Activated effector memory CD4-positive, alpha-beta T cell treated with anti-CD3 and anti-CD28 coated beads, Interleukin-2, amount 50 U/mL, for 16 hours (primary cell): ENCODE measurements at places on chromosomes 3 and 15.

- no peak for DNase-seq
These were observed 7.1 kb upstream of the LXN start for GRCh38 chr3:158679547-158680000.

GRCh38 chr3:133096900-133097613 is 58.9 kb downstream of the TMEM108 start:
- no peak for DNase-seq

- DNase-seq = no peak
These were observed 136.2 kb downstream of the SUCLG2 start for GRCh38 chr3:67518236-67518635.

DNA sequence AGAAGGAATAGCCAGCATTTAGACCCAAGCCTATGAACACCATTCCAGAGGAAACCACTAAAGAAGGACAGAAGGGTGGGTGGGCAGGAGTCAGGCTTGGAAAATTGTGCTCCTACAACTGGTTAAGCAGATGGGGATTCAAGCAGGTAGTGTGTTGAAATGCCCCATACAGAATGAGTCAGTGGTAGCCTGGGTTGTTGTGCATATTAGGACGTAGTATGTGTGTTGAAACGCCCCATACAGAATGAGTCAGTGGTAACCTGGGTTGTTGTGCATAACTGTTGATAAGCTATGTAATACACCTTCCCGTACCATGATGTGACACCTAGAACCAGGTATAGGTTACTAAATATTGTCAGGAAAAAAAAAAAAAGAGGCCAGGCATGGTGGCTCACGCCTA is 34.0 kb downstream of the MINDY4B start:
- no peak for DNase-seq

GRCh38 chr15:80549191-80549590 is 145.0 kb downstream of the ARNT2 start:
- no peak for DNase-seq

DNA sequence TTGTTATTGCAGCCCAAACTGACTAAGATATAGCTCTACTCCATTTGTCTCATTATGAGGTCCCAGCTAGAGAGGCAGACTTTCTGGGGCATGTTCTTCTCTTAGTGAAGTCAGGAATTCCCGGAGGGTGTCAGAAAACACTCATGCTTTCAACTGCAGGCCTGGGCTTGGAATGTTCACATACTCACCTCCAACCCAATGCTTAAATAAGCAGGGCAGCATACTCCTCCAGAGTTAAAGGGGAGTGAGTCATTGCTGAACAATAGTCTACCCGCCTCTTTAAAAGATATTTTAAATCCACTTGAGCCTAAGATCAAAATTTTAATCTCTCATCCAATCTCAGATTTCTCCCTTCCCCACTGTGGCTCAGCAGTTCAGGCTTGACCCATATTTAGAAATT is 167.8 kb upstream of the DPH6 start:
- no peak for DNase-seq

DNA sequence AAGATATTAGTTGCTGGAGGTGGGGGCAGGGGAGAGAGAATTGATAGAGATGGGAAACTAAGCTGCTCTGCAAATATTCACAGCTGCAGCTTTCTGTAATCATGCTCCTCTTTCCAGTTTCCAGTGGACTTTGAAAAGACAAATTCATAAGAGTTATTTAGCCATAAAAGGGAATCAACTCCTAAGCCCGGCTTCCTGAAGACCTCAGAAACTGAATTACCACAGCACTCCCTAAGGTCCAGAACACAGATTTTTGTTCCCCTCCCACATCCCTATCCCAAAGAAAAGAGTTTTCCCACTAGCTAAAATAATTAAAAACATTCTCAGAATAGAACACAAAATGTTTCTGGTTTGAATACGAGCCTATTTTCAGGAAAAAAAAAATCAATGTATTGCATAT is 871.8 kb upstream of the NR2F2 start:
- DNase-seq = no peak

GRCh38 chr3:138186803-138187295 is 252 bp upstream of the ARMC8 start:
- DNase-seq = peak; percentile 96

- DNase-seq = no peak
These were observed 26.3 kb downstream of the GPR160 start for GRCh38 chr3:170064108-170064507.

DNA sequence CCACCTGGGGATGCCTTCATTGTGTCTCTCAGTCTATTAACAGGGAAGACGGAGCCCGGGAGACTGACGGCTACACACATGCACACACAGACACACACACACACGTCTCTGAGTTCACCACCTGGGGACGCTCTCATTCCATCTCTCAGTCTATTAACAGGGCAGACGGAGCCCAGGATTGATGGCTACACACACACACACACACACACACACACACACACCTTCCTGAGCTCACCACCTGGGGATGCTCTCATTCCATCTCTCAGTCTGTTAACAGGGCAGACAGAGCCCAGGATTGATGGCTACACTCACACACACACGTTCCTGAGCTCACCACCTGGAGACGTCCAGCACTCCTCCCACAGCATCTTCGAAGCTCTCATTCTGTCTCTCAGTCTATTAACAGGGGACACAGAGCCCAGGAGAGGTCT is 143.9 kb downstream of the OR4M2 start:
- DNase-seq = peak; percentile 63

- DNase-seq = no peak
These were observed 12.2 kb upstream of the PIK3R4 start for GRCh38 chr3:130758624-130759369.

DNA sequence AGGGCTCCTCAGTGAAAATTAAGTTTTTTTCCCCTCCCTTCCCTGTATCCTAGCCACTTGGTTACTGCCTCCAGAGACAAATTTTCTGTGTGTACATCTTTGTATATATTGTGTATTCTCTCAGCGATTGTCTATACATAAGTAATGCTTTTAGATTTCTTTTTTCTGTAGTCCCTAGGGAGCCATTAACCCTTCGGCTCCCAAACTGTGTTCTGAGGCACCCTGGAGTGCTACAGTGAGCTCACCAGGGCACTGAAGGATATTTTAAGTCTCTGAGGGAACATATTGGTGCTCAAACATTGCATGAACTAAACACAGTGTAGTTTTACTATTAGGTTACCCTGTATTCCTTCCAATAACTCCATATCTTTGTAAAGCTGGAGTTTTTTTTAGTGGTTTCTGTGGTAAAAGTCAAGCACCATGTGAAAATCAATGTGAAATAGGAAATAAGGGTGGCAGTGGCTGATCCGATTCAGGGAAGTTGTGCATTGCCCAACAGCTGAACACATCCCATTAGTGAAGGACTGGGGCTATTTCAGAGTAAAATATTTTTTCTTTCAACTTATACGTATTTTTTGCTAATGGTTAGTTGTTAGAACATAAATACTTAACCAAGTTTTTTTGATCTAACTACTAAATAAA is 43.0 kb downstream of the USP13 start:
- DNase-seq = no peak

DNA sequence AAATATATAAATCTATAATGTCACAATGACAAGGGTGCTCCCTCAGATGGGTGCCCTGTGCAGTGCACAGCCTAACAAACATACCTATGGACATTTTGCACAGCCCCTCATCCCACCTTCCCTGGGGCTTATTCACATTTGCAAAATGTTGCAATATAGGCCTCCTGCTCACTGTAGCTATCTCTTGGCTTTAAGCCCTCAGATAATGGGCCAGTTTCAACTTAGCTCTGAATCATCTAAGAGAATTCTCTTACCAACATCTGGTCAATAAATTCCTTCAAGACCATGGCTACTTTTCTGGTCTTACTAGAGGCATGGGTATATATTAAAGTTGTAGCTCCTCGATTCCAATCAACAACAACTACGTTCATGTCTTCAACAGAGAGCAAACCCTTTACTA is 17.9 kb downstream of the LIPH start:
- DNase-seq = no peak

- no peak for DNase-seq
These were observed 67.9 kb downstream of the CRTC3 start for GRCh38 chr15:90597577-90597976.

DNA sequence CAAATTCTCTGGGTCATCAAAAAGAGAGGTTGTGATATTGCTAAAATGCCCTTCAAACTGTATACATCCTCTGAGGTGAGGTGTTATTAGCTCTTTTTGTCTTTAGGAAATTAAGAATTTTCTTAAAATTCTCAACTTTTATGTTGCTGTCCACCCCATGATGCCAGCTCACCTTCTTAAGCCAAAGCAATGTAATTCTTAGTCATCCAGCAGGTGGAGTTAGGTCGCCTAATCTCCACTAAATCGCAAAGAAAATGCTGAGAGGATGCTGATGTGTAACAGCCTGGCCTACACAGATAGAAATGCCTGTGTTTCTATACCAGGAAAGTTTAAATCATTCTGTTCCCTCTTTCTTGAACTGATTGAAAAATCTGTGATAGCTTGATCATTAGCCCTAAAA is 770.2 kb upstream of the ALCAM start:
- no peak for DNase-seq

DNA sequence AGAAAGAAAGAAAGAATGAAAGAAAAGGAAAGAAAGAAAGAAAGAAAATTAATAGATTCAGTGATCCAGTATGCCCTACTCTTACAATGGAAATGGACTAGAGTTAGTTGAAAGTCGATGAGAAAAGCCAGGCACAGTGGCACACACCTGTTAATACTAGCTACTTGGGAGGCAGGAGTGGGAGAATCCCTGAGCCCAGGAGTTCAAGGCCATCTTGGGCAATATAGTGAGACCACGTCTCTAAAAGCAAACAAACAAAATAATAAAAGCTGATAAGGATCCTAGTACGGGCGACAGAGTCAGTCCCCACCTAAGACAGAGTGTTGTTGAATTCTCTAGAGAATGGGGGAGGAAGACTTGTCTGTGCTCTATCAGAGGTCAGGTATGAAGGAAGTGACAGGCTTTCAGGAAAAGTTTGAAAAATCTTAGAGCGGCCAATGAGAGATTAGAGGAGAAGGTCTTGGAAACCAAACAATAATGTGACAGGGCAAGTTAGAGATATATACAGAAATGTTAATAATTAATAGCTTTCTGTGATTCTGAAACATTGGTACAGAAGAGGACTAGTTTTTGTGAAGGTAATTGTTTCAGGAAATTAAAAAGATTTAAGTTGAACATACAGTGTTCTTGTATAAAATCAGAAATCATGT is 117.9 kb upstream of the PTX3 start:
- DNase-seq = no peak

DNA sequence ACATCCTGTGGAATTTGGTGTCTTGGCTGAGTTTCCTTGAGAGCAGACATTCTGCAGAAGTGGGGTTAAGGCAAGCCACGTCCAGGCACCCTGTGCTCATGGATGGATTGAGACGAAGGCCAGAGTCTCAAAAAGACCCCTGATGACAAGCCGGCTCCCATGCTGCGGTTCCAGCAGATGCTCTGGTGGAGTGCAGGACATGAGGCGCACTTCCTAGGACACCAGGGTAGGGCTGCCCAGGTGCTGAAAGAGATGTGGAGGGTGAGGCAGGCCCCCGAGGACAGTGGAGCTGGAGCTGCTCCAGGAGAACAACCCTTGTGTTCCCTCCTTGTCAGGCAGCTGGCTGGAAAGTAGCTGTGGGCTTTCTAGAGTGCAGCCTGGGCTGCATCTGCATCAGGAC is 81.0 kb downstream of the ASB7 start:
- DNase-seq = no peak

GRCh38 chr3:115615001-115615814 is 8.1 kb upstream of the GAP43 start:
- DNase-seq = no peak

- DNase-seq = no peak
These were observed 360.7 kb downstream of the NSUN3 start for GRCh38 chr3:94423578-94423977.

DNA sequence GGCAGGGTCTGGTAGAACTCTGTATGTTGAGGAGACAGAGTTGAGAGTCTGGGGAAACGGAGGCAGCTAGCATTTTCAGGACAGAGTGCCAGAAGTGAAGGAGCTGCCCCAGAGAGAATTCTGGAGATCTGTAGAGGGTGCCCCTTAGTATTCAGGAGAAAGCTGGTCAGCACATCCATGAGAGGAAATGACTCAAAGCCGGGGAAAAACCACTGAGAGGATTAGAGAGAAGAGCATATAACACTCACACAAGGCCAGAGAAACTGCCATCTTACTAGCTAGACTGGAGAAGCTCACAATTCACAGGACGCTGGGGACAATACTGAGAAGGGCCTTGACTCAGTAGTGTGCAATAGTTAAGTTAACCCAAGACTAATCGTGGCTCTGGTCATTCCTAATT is 75.7 kb upstream of the DPPA4 start:
- no peak for DNase-seq

- DNase-seq = peak; percentile 19
These were observed 32.5 kb downstream of the ACAD9 start for GRCh38 chr3:128911911-128912310.

DNA sequence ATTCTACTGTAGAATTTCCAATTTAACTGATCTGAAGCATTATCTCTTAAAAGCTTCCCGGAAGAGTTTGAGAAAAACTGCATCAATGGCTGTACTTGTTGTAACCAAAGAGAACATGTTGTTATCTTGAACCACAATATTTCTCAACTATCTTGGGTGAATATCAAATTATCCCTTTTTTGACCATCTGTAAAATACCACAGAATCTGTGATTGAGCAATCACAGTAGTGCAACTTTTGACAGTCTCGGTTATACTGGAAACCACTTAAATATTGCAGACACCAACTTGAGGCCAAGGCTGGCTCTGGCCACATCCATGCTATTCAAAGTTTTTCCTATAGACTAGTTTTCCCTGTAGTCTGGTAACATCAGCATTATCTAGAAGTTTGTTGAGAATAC is 842.8 kb upstream of the EPHA6 start:
- no peak for DNase-seq

GRCh38 chr3:196013587-196014487 is 68.1 kb downstream of the TFRC start:
- no peak for DNase-seq

- no peak for DNase-seq
These were observed 59.2 kb upstream of the IL12A start for GRCh38 chr3:159929171-159930141.

- DNase-seq = no peak
These were observed 51.6 kb upstream of the MRPS22 start for GRCh38 chr3:139292192-139292591.

- peak; percentile 71 for DNase-seq
These were observed 12.3 kb downstream of the CPNE9 start for GRCh38 chr3:9715764-9716437.

DNA sequence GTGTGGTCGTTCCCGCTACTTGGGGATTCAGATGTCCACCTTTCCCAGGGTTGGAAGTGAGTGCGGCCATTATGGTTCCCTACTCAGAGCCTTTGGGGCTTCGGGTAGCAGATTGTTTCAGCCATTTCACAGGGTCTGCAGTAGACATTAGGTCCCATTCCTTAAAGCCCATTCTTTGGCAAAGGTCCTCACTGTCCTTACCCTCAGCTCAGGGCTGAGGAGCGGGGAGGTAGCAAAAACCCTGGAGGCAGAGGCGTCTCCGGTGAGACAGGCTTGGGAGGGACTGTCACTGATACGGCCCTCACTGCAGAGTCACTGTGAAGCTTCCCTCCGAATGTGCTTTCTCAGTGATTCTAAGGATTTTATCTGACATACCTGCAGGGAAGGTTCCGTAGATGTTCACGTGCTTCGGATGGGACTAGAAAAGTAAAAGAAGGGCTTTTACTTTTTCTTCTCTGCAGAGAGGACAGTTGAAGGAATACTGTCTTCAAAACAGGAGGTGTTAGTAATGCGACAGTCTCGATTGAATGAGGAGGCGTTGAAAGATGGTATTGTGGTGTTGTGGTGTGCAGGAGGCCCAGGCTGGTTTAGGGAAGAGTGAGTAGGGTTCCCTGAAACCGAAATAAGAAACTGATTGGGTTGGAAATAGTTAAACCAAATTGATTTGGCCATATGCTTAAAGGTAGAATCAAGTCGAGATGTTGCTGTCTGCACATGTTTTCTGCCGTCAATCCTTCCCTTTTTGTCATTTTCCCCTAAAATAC is 630 bp downstream of the ATP6V1A start:
- peak; percentile 73 for DNase-seq
